ENCODE measurements at places on chromosomes 16 and 17. TPM values are rescaled to one million over a fixed set of nuclear protein-coding genes. Genes with fewer than 3 reads are reported as not detected.

LCAT gene
- 20.7 TPM for total RNA-seq

ULK2 gene
- total RNA-seq = 29.2 TPM

TBX2 gene
- 19.0 TPM for total RNA-seq

PRAC1 gene
- not detected for total RNA-seq

HES7 gene
- 0.89 TPM for total RNA-seq

DPEP3 gene
- not detected for total RNA-seq

CHST4 gene
- not detected for total RNA-seq

SOST gene
- total RNA-seq = 0.27 TPM

UBB gene
- total RNA-seq = 781 TPM

CD300LF gene
- not detected for total RNA-seq

HOXB8 gene
- 3.9 TPM for total RNA-seq

DRC7 gene
- total RNA-seq = not detected

OR2C1 gene
- total RNA-seq = not detected

NOL11 gene
- total RNA-seq = 26.2 TPM

C16orf87 gene
- total RNA-seq = 5.8 TPM

ADORA2B gene
- 0.40 TPM for total RNA-seq

SGCA gene
- total RNA-seq = 145 TPM

ABCA10 gene
- total RNA-seq = 7.1 TPM

ZFP1 gene
- 16.2 TPM for total RNA-seq

SDK2 gene
- total RNA-seq = 0.89 TPM

GRB7 gene
- total RNA-seq = 5.8 TPM

TRAF4 gene
- total RNA-seq = 3.4 TPM

SLC2A4 gene
- 185 TPM for total RNA-seq

IL34 gene
- total RNA-seq = 3.0 TPM

SLFN13 gene
- 12.3 TPM for total RNA-seq

FOXF1 gene
- total RNA-seq = 39.7 TPM

ABCC3 gene
- total RNA-seq = 2.0 TPM

FAM20A gene
- total RNA-seq = 2.2 TPM

SENP3 gene
- 81.3 TPM for total RNA-seq

TAT gene
- not detected for total RNA-seq

TNK1 gene
- total RNA-seq = 4.4 TPM

EME1 gene
- not detected for total RNA-seq

BCO1 gene
- 0.12 TPM for total RNA-seq

EFTUD2 gene
- total RNA-seq = 45.1 TPM

FKBP10 gene
- 33.7 TPM for total RNA-seq

C1QL1 gene
- total RNA-seq = 4.1 TPM

CTF1 gene
- 5.6 TPM for total RNA-seq

Data from gastroesophageal sphincter (tissue), 4 donors.